ENCODE measurements at places on chromosomes 1 and 21.

DNA sequence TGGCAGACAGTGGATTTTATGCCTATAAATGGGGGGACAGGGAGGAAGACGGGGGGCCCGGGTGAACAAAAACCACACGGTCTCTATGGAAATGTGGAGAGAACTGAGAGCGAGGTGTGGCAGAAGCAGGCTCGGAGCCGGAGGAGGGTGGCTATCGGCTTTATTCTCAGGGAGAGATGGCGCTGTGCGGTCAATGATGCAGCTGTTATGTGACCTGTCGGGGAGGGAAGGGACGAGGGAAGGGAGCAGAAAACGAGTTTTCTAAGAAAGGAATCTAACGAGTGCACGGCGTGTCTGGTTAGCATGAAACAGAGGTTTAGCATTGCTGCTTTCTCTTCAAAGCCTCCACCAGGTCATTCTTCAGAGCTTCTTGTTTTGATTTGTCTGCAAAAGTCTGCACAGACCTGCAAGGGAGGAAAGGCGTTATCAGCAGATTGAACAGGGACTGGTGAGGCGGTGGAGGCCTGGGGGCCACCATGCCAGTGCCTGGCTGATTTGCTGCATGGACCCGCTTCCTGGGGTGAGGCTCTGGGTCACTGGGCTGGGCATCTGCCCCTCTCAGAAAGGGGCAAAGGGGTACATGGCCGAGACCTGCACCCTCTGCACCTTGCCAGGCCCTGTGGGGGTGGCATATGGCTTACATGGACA is 27.2 kb downstream of the SLC66A1 start:
- DNase-seq: no peak

DNA sequence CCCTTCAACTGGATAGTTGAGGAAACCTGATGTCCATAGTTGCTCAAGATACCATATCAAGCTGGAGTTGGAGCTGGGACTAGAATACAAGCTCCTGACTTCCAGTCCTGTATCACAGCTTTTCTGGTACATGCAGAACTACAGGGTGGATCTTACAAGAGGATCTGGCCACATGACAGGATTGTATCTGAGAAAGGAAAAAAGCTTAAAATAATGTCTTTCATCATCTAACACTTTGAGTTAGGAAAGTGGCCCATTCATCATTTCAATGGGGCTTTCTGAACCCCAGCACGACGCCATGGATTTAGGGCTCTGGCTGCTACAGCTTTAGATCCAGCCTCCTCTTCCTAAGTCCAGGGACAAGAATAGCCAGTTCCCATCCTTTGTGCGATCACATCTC is 46.9 kb downstream of the RASSF5 start:
- no peak for DNase-seq

DNA sequence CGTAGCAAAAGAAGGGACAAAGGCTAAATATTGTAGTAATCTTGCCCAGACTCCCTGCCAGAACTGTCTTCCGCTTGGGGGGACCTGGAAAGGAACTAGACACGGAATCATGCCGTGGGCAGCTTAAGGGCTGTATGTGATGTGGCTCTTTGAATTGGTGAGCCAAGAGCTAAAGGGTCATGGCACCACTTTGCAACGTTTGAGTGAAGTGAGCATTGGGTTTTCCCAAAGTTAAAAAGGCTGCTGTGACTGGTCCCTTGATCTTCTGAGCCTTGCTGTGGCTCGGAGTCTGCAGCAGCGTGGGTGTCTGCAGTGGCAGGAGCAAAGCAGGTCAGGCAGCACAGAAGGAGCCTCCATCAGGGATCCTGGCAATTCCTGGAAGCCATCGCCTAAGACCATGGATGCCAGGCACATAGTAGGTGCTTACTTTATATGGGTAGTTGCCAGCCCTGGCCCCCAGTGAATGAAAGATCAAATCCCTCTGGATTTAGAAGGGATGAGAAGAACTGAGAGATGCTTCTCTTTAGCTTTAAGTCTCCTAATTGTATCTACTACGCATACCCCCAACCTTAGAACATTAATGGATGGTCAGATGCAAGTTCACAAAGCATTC is 1.8 kb downstream of the SMYD2 start:
- no peak for DNase-seq

DNA sequence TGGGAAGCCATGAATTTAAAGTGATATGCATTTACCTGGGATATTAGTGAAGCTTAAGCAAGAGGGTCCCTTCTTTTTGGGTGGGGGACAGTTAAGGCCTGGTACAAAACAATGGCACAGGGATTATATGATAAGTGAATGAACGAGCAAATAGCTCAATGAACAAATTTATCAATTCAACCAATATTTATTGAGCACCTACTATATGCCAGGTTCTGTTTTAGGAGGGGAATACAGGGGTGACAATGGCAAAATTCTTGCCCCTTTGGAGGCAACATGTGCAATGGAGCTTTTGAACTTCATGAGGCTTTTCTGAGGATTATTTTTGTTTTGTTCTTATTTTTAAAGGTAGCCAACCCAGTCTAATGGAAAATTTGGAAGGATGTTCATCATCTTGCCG is 68.2 kb downstream of the FOXD2 start:
- no peak for DNase-seq

GRCh38 chr1:48947761-48948537 is 171.3 kb upstream of the BEND5 start:
- peak; percentile 7 for DNase-seq

GRCh38 chr1:117188170-117188815 is 22.4 kb downstream of the VTCN1 start:
- DNase-seq: no peak

DNA sequence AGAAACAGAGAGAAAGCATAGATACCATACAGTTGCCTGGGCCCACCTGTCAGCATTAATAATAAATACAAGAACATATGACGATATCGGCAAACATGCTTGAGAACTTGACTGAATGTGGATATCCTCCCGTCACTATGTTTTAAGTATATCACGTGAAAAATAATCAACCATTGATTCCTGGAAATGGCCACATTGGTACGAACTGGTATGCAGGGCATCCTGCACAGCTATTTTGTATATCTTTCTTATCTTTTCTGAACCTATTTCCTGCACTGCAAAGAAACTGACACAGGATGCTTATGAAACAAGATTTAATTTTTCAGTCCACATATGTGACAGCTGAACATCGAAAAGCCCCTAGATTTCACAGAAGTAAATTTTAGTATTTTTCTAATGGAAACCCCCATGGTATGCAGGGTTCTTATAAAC is 22.8 kb upstream of the RGS1 start:
- DNase-seq: no peak

- no peak for DNase-seq
Measured at GRCh38 chr1:198763298-198763714, 124.5 kb downstream of the PTPRC start.

GRCh38 chr21:40208948-40209345 is 341.7 kb downstream of the PCP4 start:
- no peak for DNase-seq

GRCh38 chr1:157170677-157171515 is 32.7 kb upstream of the ETV3 start:
- DNase-seq: peak; percentile 72

DNA sequence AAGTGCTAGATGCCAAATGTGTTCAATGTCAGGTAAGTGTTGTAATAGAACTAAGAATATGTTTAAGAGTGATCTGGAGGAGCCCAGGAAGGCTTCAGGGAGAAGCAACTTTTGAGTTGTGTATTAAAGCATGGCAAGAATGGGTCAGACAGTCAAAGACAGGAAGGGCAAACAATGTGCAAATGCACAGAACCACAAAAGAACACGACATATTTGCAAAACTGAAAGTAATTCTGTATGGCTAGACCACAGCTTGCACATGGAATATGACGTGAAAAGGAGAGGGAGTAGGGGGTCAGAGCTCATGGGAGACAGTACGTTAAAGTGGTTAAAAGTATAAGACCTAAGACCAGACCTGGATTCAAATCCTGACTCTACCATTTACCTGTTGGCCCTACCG is 7.1 kb upstream of the SORT1 start:
- DNase-seq: no peak

DNA sequence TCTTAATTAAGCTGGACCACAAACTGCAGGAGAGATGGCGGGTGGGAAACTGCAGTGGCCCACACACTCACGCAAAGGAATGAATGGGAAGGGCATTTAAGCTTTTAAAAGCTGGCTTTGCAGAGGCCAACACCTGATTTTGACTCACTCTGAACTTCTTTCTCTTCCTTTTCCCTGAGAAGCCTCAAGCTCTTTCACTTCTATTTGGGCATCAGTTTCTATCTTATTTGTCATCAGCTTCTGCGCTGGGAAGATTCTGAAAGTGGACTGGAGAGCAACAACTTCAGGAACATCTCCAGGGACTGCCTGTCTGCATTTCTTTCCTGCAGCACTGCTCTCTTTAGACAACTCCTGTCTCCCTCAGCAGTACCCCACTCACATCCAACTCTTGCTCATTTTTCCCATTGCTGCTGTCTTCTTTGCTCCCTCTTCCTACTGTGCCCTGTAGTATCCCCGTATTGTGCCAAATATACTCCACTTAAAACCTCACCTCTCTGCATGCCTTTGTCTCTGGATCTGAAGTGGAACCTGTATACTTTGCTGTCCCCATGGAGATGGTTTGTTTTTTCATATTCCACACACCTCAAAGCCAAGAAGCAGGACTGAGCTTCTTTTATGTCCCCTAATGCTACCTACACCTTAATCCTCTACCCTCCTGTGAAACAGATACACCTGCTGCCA is 143.3 kb upstream of the JUN start:
- DNase-seq: no peak

GRCh38 chr1:17611991-17612390 is 72.5 kb downstream of the ARHGEF10L start:
- DNase-seq: no peak

DNA sequence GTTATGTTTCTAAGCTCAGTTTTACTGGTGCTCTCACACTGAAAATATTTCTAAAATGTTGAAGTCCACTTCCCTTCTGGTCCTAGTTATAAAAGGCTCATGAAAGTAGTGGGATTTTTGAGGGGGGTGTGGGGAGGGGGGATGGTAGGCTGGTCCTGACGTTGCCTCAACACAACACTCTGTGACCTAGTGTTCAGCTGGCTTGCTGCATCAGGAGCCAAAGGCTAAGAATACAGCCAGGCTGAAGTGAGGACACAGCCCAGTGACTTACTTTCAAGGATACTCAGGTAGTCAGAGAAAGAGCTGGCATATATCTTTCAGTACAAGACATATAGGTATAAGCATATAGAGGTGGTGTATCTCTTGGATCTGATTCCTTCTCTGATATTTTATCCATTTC is 151.9 kb upstream of the C8B start:
- DNase-seq: no peak

DNA sequence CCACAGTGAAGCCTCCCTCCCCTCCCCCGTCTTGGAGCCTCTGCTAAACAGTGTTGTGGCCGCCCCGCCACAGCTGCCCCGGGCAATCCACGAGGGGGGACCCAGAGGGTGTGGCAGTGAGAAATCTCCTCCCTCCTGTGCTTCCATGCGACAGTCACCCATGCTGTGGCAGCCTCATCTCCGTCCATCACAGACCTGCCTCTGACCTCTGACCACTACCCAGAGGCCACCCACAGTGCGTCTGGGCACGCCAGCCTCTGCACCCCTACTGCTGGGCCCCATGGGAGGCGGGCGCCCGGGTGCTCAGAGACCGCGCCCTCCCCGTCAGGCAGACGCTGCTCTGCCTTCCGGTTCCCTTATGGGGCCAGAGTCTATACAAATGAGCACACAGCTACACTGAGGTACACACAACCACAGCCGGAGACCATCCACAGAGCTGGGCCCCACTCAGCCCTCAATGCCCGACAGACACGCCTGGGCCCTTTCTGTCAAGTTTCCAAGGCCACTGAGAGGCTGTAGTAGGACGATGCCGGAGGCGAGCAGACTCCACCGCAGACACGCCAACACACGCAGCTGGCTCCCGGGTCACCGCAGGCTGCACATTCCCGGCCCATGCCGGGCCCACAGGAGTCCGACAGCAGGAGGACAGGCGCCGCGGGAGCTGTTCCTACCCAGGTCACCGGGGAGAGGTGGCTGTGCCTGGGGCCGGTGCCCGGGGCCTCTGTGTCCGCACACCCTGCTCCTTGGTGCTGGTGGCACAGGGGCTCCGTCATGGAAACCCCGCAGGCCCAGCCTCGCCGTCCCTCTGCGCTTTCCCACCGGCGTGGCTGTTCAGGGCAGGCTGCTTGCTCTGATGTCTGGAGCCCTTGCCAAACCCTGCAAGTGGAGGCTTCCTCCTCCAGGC is 23.9 kb upstream of the TMEM52 start:
- no peak for DNase-seq

DNA sequence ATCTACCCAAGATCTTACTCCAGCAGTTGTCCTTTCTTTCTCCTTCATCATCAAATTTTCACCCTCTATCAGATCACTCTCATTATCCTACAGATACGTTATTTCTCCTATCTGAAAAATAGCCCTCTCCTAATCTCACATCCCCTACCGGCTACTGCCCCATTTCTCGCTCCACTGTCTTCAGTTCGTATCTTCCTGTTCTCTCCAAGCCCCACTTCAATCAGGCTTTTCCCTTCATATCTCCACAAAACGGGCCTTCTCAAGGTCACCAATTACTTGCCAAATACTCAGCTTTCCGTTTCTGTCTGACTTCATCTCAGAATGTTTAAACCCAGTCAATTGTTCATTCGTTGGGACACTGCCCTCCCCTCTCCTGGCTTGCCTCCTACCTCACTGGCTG is 32.4 kb downstream of the SLC30A1 start:
- DNase-seq: no peak

DNA sequence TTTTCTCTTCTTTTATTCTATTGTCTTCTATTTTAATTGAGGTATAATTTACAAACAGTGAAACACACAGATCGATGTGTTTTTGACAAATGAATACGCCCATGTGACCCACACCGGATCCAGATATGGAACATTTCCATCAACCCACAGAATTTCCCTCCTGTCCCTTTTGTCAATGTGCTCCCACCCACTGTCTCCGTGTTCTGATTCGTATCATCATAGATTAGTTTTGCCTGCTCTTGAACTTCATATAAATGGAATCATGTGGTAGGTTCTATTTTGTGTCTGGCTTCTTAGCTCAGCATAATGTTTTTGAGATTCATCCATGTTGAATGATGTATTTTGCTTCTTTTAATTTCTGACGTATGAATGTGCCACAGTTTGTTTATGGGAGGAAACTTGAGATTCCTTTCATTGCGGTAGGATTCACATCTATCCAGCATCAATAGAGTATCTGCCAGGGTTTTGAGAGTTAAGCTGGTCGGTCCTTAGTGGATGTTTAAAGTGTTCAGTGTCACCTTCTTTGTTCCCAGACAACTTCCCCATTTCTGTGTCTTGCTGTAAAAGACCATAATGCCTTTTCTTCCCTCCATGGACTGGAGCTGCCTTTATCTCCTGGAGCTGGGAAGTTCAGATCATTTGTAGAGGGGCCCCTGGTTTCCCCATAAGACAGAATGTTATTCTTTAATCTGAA is 14.7 kb downstream of the NAV1 start:
- DNase-seq: no peak

- DNase-seq: no peak
Measured at GRCh38 chr1:31879981-31880608, 58.1 kb downstream of the PTP4A2 start.

GRCh38 chr1:208533746-208534598 is 289.8 kb upstream of the PLXNA2 start:
- peak; percentile 76 for DNase-seq

DNA sequence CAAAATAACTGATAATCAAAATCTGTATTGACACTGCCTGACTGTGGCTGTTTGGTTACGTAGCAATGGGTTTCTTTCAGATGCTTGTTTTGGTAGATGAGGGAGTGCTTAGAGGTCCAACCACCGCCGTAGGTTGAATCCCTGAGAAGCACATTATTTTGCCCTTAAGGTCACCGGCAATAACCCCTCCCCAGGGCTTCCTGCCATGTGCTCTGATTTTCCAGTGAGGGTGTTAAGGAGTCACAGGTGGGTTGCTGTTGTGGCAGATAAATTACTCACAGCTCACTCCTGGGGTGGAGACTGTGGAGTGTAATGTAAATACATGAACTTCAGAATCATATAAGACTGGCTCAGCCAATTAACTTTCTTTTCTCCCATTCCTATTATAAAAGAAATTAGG is 81.5 kb upstream of the ZP4 start:
- DNase-seq: no peak

Data from BE2C (cell line).